ENCODE measurements at places on chromosomes 5 and 9. TPM values are rescaled to one million over a fixed set of nuclear protein-coding genes. Genes with fewer than 3 reads are reported as not detected.

DNA sequence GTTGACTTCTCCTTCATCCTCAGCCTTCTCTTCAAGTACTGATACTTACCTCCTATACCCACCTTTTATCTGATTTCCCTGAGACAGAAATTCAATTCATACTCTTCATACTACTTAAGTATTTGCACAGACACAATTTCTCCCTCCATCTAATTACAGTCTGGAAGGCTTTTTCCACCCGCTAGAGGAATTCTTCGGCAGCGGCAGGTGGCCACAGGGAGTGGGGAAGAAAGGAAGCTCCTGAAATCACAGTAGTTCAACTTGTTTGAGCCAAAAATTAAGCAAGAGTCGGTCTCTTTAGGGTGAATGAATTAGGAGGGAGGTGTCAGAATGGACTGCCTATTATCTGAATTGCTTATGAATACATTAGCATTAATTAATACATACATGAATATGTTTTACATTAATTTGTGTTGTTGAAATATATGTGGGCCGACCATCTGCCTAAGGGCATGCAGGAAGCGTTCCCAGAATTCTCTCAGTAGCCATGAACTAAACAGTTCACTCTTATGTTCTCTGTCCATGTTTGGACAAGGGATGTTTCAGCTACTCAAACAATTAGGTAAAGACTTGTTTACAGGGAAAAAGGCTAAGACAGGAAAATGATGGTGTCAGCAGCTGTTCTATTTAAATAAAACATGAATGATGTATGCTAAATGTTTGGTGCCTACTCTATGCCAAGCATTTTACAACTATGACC lies 101.4 kb upstream of the SMARCA2 start:
- no peak for DNase-seq

ROR2 gene
- total RNA-seq, result 5.7 TPM

DNA sequence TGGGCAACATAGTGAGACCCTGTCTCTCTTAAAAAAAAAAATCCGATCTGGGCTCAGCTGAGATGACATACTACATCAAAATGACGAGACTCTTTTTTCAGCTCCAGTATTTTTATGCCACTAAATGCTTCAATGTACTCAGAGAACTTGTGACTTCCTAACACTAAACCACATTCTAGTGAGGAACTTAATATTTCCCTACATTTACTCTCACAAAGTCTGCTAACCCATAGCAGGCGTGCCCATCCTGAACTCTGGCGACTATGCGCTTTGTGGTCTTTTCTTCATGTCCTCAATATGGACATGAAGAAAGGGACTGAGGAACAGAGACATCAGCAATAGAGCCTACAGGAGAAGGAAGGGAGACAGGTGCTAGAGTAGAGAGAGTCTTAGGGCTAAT lies 41.3 kb downstream of the ITK start:
- no peak for DNase-seq

GRCh38 chr9:103942651-103943050 lies 151.5 kb upstream of the SMC2 start:
- DNase-seq, result no peak

- DNase-seq, result no peak
These were observed 3.3 kb downstream of the ASTN2 start for GRCh38 chr9:117411547-117411946.

OTP gene
- total RNA-seq, result not detected

DNA sequence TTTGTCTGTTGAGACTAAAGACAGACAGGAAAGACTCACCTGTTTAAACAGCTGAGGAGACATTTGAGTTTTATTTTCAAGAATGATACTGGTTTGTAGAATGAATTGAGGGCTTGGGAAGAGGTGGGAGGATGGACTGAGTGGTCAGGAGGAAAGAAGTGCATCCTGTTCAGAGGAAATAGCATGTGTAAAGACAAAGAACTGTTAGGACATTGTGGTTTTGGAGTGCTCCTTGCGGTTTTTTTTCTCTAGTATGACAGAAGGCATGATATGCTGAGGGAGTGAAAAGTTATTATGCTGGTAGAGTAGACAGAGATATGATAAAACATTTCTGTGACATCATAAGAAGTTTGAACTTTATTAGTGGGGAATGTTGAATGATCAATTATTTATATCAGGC lies 270.7 kb upstream of the ELAVL2 start:
- DNase-seq, result no peak

STK32A gene
- total RNA-seq, result 8.6 TPM

DNA sequence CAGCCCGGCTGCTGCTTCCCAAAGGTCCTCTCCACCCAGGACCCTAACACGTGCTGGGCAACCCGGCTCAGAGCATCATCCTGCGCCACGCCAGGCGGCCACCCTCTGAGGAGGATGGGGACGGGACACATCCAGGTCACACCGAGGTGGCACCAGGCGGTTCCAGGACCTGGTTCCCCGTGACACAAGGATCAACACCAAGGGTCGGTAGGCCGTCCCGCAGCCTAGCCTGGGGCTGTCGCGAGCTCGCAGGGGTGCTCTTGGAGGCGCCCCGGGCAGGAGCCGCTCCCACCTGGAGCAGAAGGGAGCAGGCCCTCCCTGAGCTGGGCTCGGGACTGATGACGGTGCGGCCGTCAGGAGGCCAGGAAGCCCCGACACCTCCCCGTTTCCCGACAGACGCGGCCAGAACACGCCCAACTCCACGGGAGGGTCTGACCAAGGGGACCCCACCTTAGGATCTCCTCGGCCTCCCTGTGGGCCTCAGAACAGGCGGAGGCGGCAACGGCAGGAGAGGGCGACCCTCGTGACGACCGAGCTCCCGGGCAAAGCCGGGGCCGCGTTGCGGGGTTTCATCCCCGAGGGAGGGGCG lies 6.3 kb downstream of the EXD3 start:
- no peak for DNase-seq

PTBP3 gene
- 86.6 TPM for total RNA-seq

DNA sequence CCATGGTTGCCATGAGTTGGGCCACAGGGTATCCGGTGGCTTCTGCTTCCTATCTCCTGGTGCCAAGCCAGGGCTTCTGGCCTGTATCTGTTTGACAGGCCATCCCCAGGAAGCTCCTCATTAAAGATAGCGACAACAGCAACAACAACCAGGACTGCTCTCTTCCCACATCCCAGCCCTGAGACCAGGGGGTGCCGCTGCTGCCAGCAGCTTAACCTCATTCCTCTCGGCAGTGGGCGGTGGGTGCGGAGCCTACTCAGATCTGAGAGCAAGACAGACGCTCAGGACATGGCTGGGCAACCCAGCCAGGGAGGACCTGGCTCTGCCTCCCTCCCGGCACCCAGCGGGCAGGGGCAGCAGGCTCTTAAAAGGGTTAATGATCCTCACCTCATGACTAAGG lies 98.3 kb downstream of the PSD2 start:
- no peak for DNase-seq

DNA sequence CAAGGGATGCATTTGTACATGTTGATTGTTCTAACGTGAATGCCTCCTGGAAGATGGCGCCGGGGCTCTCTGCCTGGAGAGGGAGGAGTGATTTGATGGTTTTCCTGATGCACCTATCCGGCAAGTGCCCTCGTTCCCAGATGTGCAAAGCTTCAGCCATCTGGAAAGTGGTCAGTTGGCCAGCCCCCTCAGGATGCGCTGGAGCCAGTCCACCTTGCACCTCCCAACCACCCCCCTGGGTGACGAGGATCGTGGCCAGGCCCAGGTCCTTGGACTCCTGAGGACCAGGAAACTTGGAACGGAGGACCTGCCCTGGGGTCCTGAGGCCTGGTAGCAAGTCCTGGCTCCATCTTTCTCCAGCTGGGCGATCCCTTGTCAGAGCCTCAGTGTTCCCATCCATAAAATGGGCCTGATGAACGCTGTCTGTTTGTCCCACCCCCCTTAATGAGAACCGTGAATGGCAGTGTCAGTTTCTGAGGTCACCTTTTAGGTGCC lies 23.6 kb upstream of the RNU6ATAC start:
- no peak for DNase-seq

- DNase-seq, result no peak
These were observed 65.1 kb upstream of the IL6ST start for GRCh38 chr5:56059854-56060253.

KIF4B gene
- not detected for total RNA-seq

Data from kidney (tissue), 22 donors.